ENCODE measurements at places on chromosomes 1 and 21. TPM values are rescaled to one million over a fixed set of nuclear protein-coding genes. Genes with fewer than 3 reads are reported as not detected.

DNA sequence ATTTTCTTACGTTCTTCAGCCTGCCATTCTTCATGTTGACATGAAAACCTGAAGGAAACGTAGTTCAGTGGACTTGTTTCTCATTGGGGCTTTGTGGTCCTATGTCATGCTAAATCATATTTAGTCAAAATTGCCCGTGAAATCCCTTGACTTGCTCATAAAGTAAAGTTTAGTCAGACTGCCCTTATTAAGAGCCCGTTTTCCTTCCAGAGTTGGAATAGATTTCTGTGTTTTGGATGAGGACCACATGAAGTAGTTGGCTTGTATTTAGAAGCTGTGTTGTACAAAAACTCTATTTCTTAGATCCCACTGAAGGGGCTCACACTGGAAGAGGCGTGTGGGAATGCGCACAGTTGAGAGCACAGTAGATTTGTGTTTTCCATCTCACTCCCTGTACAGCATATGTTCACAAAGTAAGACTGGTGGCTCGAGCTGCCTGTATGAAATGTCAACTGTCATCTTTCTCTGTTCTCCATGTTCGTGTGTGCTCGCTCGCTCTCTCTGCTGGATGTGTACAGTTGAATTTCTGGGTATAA, 42.4 kb downstream of the CAMTA1 start:
- H3K4me1 ChIP-seq = peaks cover 5% of the 10 kb centered on the region
- H3K4me3 ChIP-seq = no peak overlapping the region
- no peaks in the 10 kb centered on the region for H3K27me3 ChIP-seq
- no peak overlapping the region for H3K27ac ChIP-seq
- H3K36me3 ChIP-seq = peaks cover 17% of the 10 kb centered on the region

DNA sequence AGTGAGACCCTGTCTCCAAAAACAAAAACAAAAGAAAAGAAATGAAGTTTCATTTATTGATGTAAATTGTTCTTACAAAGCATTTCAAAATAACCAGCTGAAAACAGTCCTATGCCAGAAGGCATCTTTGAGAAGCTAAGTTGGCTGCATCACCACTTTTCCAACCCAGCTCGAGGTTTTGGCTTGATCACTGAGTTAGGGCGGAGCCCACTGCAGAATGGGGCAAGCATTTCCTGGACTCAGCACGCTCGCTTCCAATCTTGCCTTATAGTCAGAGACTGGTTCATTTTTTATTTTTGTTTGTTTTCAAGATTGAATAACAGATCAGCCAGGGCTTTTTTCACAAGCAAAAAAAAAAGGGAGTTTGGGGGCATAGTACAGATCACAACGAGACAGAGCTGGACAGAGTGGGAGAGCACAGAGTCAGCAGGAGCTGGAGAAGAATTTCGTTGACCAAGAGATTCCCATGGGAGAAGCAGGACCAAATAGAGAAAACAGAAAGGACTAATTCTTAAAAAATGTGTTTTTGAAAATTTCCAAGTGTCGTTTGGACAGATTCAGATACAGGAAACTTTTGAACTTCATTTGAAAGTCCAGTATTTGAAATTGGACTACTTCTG, 23.5 kb upstream of the COL6A1 start:
- H3K27me3 ChIP-seq = peaks cover 11% of the 10 kb centered on the region
- no peak overlapping the region for H3K27ac ChIP-seq
- H3K4me3 ChIP-seq = no peak overlapping the region
- no peak for DNase-seq

DNA sequence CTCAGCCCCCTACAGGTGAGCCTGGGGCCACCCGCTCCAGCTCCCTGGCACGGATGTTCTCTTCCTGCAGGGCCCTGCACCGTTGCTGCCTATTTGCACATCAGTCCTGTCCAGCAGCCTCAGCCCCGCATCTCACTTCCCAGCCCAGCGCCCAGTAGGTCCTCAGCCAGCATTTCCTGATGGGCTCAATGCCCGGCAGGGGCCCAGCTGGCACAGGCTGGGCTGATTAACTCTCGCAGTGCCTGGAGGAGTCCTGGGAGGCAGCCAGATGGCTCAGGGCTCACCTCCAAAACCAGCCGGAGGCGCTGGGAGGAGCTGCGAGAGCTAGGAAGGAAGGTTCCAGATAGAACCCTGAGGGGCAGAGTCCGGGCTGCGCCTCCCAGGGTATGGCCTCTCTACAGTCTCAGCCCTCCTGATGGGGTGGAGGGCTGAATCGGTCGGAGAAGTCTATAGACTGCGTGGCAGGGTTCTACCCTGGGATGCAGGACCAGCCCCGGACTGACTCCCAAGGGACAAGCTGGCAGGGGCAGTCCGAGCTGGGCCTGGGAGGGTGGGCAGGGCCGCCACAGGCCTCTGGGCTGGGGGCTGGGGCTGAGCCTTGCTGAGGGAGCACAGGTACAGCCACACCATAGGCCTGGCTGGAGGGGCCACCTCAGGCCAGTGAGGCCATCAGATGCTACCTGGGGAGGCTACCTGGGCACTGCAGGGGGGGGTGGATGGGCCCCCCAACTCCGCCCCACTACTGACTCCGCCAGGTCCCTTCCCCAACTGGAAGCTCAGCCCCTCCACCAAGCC, 19.2 kb upstream of the CLSTN1 start:
- no peak overlapping the region for H3K27ac ChIP-seq
- DNase-seq = no peak
- H3K27me3 ChIP-seq = no peaks in the 10 kb centered on the region
- H3K36me3 ChIP-seq = no peaks in the 10 kb centered on the region

- no peak overlapping the region for H3K27ac ChIP-seq
- H3K4me1 ChIP-seq = no peaks in the 10 kb centered on the region
- DNase-seq = no peak
- H3K4me3 ChIP-seq = no peak overlapping the region
- H3K36me3 ChIP-seq = no peaks in the 10 kb centered on the region
Measured at GRCh38 chr21:32193098-32193465, 85.8 kb downstream of the MIS18A start.

- H3K4me3 ChIP-seq = no peak overlapping the region
- H3K36me3 ChIP-seq = peaks cover 20% of the 10 kb centered on the region
- no peak overlapping the region for H3K27ac ChIP-seq
- H3K27me3 ChIP-seq = no peaks in the 10 kb centered on the region
- no peak for DNase-seq
Measured at GRCh38 chr1:22484706-22485345, 33.2 kb downstream of the ZBTB40 start.

The LRRC7 gene
- total RNA-seq = not detected

The TMEM9 gene
- 27.2 TPM for total RNA-seq

The LCE2C gene
- not detected for total RNA-seq

The CDCP2 gene
- not detected for total RNA-seq

Data from activated CD4-positive, alpha-beta T cell treated with anti-CD3 and anti-CD28 coated beads for 36 hours (primary cell).